ENCODE measurements at places on chromosomes 3 and 15.

- H3K36me3 ChIP-seq: no peaks in the 10 kb centered on the region
- H3K27ac ChIP-seq: peak overlapping the region; percentile 19
- H3K27me3 ChIP-seq: no peaks in the 10 kb centered on the region
Measured at GRCh38 chr3:155391104-155391503, 97.6 kb upstream of the STRIT1 start.

- H3K27ac ChIP-seq: no peak overlapping the region
- no peak overlapping the region for H3K4me3 ChIP-seq
- H3K27me3 ChIP-seq: peaks cover 20% of the 10 kb centered on the region
- H3K4me1 ChIP-seq: peaks cover 9% of the 10 kb centered on the region
- H3K36me3 ChIP-seq: no peaks in the 10 kb centered on the region
- no peak for DNase-seq
Measured at GRCh38 chr3:123021388-123021787, 6.2 kb downstream of the SEMA5B start.

DNA sequence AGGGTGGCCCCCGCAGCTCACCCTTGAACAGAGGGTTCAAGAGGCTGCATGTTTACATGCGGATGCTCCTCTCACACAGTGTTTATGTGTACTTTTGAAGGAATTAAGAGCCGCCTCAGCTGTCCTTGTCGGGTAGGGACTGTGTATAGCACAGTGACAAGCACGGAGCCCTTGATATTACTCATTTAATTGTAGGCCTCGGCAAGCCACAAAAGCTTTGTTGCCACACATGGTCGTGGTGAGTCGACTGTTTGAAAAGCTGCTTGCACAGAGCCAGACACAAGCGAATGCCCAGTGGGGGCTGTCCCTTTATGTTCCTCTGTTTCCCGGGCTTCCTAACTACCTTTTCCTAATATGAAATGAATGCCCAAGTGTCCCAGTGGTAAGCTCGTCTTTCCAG is 4.5 kb downstream of the ESYT3 start:
- no peak for DNase-seq
- H3K27me3 ChIP-seq: peaks cover 25% of the 10 kb centered on the region
- no peak overlapping the region for H3K4me3 ChIP-seq
- peaks cover 37% of the 10 kb centered on the region for H3K4me1 ChIP-seq

- no peak overlapping the region for H3K27ac ChIP-seq
- H3K4me3 ChIP-seq: no peak overlapping the region
- no peaks in the 10 kb centered on the region for H3K36me3 ChIP-seq
- H3K4me1 ChIP-seq: no peaks in the 10 kb centered on the region
- H3K27me3 ChIP-seq: no peaks in the 10 kb centered on the region
Measured at GRCh38 chr3:56321383-56321782, 146.9 kb downstream of the ERC2 start.

GRCh38 chr3:188400494-188401243 is 246.7 kb downstream of the LPP start:
- no peaks in the 10 kb centered on the region for H3K27me3 ChIP-seq
- peaks cover 18% of the 10 kb centered on the region for H3K4me1 ChIP-seq
- no peaks in the 10 kb centered on the region for H3K36me3 ChIP-seq
- no peak overlapping the region for H3K4me3 ChIP-seq
- H3K27ac ChIP-seq: no peak overlapping the region

DNA sequence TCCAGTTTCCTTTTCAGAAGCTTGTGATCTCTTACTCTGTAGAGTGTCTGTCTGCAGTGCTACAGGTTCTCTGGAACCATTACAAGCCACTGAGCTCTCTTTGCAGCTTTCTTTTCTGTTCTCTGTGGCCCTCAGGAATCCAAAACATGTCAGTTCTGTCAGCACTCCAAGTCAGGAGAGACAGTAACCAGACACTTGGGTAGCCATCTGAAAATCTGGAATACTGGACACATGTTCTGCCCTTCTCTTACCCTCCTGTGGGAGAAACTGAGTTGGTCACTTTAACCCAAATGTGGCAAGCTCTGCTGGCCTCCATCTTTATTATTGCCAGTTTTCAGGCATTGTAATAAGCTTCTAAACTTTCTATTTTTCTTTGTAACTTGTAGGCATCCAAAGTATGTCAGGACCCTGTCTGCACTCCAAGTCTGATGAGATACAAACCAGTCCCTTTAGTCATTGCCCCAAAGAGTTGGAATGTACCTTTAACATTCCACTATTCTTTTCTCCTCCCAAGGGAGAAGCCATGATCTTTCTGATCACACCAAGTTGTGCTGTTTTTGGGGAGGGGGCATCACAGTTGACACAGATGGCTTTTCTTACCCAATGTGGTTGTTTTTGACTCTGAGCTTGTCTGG is 183.7 kb downstream of the DPH6 start:
- no peak overlapping the region for H3K4me3 ChIP-seq
- no peak for DNase-seq
- no peaks in the 10 kb centered on the region for H3K36me3 ChIP-seq
- no peaks in the 10 kb centered on the region for H3K4me1 ChIP-seq
- H3K27ac ChIP-seq: no peak overlapping the region

DNA sequence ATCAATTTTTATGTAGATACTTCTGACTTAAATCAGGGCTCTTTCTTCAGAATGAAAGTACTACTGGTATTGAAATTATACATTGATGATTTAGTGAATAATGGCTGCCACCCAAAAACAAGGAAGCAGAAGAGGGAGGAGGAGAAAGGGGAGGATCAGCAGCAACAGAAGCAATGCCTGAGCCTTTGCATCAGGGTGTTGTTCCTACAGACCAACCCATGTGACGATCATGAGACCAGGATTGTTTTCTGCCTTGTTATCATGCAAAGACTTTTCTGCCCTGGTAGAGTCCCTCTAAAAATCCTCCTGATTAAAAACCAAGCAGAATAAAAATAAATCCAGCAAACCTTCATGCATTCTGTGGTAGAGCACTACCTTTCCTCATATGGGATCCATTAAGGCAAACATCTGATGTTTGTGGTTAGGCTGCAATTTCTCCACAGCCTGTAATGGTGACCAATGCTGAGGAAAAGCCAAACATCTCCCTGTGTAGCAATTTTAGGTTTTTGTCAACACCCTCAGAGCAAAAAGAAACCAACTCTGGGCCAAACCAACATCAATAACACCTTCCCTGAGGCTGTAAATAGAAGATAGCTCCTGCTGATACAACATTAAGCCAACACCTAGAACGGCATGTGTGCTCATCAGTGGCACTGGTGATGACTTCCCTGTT is 191.7 kb downstream of the ATP8B4 start:
- H3K27ac ChIP-seq: no peak overlapping the region
- H3K4me1 ChIP-seq: no peaks in the 10 kb centered on the region
- no peak for DNase-seq
- H3K4me3 ChIP-seq: no peak overlapping the region
- H3K36me3 ChIP-seq: no peaks in the 10 kb centered on the region

DNA sequence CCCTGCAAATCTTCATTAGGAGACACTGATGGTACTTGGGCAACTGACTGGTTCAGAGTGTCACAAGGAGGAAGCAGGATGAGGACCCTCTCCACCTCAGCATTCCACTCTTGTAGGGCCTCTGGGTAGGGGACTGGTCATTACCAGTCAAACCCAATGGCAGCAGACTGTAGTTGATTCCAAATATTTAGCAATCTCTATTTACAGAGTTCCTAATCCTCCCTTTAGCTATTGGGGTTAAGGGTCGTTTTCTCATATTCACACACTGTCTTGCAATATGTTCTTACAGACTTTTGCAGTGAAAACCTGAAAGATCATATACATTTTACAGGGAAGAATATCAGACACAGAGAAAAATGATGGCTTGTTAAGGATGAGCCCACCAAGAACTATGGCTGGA is 397.7 kb downstream of the GAP43 start:
- no peaks in the 10 kb centered on the region for H3K36me3 ChIP-seq
- H3K4me3 ChIP-seq: no peak overlapping the region
- no peaks in the 10 kb centered on the region for H3K27me3 ChIP-seq

DNA sequence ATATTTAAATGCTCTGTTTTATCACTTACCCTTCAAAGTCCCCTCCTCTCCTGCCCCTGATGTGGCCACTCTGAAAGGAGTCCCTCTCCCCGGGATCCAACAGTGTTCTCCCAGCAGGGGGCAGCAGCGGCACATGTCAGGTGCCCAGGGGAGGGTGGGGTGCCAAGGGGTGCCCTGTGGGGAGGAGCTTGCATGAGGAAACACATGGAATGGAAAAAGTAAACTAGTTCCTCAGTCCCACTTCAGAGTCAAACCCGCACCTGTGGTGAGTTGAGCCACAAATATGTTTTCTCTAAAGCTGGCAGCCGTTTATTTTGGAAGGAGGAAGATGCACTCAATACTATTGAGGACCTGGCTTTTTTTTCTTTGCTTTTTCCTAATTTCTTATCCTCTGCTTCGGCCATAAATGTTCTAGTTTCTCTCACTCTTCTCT is 30.1 kb upstream of the NRROS start:
- peak overlapping the region; percentile 51 for H3K27ac ChIP-seq
- H3K4me3 ChIP-seq: no peak overlapping the region

GRCh38 chr3:144743225-144743668 is 771.6 kb downstream of the DIPK2A start:
- no peak for DNase-seq
- no peak overlapping the region for H3K27ac ChIP-seq
- H3K36me3 ChIP-seq: no peaks in the 10 kb centered on the region
- H3K4me1 ChIP-seq: no peaks in the 10 kb centered on the region
- H3K27me3 ChIP-seq: no peaks in the 10 kb centered on the region

Measured in upper lobe of right lung (tissue), 1 donor.